ENCODE measurements at places on chromosomes 7 and 10.

DNA sequence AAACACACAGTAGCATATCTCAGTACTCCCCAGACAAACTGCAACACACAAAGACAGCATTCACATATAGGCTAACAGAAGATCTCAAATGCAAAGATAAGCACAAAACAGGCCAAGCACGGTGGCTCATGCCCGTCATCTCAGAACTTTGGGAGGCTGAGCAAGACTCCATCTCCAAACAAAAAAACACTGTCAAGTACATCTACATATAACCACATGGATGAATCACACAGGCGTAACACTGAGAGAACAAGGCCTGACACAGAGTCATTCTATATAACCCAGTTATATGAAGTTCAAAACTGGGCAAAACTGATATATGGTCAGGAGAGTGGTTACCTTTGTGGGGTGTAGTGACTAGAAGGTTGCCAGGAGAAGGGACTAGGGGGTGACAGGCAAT, 506.4 kb downstream of the KCNMA1 start:
- no peak for DNase-seq

DNA sequence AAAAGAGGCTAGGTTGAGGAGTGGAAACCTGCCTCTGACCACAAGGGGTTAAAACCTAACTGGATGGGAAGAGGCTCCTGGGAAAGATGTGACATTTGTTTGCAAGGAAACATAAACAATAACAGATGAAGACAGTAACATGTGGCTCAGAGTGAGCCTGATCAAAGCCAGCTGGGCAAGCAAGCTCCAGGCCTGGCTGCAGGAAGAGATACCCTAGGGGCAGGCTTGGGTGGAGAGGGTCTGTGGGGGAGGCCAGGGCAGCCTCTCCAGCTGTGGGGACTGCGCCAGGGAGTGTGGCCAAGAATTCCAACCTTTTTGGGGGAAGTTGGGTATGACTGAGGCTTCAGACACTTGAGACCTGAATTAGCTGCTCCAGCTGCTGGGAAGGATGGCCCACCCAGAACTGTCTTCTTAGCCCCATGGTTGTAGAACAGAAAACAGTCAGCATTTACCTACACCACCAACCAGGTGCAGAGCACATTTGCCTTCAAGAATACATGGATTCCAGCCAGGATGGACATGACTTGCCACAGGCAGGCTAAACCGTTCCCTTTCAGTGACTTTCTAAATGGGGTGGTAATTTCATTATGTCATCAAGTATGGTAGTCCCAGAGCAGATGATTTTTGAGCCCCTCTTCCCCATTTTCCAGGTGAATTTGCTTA, 10.4 kb upstream of the FAM170B start:
- DNase-seq, result no peak

- no peak for DNase-seq
These were observed 232.4 kb downstream of the AHR start for GRCh38 chr7:17530741-17531421.

DNA sequence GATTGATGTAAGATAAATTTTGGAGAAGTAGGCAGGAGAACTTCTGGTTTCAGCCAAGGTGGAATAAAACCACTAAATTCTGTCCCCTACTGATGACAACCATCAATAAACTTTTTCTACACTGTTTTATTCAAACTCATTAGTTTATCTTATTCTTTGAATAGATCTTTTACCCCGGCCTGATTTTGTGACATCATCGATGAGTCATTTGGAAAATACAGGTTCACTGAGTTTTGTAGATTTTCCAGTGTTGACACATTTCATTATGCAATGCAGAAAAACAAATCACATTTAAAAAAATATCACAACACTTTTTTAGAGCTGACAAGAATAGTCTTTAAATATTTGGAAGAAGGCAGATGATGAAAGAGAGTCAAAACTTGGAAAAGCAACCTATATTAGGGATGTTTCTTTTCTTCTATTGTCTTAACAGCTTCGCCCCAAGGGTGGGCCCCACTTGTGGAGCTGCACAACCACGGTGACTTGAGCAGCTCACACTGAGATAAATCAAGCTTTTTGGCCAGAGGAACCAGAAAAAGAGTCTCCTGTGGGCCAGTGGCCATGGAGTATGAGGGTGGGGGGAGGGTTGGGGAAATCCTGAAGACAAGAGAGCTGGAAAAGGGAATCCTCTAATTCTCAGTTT, 112.8 kb downstream of the PTEN start:
- no peak for DNase-seq

GRCh38 chr10:128744811-128745305, 618.6 kb upstream of the MKI67 start:
- DNase-seq, result no peak

DNA sequence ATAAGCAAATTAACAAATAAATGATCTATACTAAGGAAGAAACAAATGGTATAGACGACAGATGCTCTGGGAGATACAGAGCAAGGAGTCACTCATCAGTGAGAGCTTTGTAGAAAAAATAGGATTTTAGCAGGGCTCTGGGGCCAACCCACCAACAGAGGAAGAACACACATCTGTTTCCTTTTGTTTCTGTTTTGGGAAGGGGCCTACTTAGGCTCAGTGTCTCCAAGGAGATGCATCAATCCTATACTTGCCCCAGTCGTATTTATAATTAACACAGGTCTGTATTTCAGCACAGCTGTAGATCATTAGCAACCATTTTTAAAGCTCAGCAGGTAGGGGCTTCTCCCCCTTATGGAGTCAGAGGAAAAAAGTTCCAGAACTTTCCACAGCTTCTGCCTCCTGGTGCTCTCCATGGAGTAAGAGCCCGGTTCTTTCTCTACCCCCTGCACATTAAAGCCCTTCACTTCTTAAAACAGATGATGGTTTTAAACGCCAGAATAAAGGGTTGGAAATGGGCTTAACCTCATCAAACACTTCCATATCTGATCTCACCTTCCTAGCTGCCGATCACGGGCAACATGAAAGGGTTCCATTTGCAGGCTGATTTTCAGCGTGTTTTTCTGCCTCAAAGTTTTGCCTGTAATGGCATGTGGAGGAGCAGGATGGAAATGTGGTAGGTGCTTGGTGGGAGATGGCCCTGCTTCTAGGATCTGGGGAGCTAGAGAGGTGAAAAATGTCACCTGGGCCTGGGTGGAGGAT, 291.7 kb downstream of the TCF7L2 start:
- no peak for DNase-seq

- DNase-seq, result no peak
These were observed 2.0 kb downstream of the FLNC start for GRCh38 chr7:128831994-128832879.

DNA sequence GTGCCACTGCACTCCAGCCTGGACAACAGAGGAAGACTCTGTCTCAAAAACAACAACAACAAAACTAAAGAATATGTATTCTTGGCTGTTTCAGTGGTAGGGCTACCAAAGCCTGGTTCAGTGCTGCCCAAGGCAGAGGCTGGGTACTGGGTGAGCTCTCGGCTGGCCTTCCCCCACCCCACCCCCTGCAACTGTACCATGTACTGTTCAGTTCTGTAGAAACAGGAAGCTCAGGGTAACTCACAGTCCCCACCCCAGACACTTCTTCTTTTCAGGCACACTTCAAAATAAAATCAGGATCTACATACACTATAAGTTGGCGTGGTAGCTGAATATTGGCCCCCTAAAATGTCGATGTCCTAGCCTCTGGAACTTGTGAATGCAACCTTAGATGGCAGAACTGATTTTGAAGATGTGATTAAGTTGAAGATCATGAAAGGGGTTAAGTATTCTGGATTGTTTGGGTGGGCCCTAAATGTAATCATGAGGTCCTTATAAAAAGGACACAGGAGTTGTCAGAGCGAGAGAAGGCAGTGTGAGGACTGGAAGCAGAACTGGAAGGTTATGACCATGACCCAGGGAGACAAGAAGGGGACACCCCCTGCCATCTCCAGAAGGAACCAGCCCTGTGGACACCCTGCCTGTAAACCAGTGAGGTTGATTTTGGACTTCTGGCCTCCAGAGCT, 31.2 kb downstream of the TBXAS1 start:
- no peak for DNase-seq

GRCh38 chr7:79770063-79770462, 316.6 kb upstream of the MAGI2 start:
- no peak for DNase-seq

DNA sequence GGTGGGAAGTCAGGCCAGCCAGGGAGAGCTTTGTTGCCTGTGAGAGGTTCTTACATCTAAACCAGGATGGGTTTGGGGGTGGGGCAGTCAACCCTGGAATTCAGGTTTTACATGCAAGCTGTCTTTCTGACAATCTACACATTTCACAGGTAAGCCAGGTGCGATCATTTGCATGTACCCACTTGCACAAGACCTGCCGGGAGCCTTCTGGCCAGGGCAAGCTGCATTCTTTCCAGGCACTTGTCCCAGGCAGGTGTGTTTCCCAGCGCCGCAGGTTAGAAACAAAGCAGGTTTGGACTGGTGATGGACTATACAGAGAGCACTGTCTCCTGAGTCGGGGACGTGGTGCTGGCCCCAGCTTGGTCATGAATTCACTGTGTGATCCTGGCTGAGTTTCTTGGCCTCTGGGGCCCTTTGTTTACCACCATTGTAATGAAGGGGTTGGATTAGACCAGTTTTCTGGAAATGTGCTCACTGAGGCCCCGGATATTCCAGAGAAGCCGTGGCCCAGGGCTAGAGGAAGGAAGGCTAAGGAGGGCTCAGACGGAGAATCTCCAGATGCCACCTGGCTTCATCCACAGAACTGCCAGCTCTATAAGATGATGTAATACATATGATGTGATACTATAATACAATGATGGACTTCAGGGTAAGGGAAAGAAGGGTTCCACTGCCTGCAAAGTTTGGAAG, 205.2 kb upstream of the SVIL start:
- DNase-seq, result no peak

GRCh38 chr7:117782761-117783160, 90.5 kb downstream of the CTTNBP2 start:
- DNase-seq, result no peak

DNA sequence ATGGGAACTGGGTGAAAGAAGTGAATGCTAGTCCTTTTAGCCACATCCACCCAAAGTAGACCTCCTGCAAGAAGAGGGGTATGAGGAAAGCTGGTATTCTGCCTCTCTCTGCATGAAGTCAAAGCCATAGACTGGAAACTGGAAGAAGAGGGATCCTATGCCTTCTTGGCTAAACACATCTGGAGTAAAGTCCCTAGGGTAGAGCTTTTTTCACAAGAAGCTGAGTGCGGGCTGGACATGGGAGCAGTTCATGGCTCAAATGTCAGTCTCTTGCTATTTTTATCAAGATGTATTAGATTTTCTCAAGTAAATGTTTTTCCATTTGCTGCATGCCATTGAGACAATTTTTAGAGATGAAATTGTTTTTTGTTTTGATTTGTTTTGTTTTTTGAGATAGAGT, 206.5 kb upstream of the TMEM72 start:
- DNase-seq, result no peak

All from 8988T (cell line).